ENCODE measurements at places on chromosomes 5 and 9.

DNA sequence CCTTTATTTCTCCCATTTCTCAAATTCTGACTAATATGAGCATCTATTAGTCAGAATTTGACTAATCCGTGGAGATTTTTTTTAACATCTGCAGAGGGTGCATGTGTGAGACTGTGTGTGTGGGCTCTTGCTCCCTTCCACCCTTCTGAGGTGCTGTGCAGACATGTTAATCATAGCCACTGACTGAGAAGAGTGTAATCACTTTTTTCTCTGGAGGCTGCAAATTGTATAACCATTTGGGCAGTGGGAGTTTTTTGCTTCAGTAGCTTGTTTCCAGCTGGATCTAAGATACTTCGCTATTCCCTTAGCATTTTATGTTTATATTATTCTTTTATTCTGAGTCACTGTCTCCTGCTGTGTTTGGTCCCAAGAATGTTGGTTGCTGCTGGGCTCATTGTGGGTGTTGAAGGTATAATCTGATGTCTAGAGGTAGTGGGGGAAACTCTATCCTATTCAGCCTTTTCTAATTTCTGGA is 66.2 kb downstream of the ARHGEF28 start:
- no peak for DNase-seq

- DNase-seq: no peak
Observed at GRCh38 chr5:6660688-6661087, 27.4 kb downstream of the SRD5A1 start.

- DNase-seq: no peak
Observed at GRCh38 chr5:173315495-173316338, 12.5 kb downstream of the STC2 start.

- no peak for DNase-seq
Observed at GRCh38 chr5:10838038-10838437, 77.0 kb upstream of the DAP start.

- no peak for DNase-seq
Observed at GRCh38 chr5:107247427-107247826, 423.3 kb downstream of the EFNA5 start.

DNA sequence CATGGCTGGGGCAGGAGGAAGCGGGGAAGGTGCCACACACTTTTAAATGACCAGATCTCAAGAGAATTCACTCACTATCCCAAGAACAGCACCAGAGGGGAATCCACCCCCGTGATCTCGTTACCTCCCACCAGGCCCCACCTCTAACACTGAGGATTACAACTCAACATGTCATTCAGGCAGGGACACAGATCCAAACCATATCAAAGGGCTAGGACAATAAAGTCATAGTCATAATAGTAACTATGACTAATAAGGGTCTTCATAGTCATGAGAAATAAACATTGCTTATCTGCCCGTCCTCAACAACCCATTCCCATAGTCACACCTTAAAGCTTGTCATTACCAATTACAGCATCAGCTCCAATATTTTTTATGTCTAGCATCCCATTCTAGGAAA is 65.3 kb upstream of the SMC2 start:
- no peak for DNase-seq

DNA sequence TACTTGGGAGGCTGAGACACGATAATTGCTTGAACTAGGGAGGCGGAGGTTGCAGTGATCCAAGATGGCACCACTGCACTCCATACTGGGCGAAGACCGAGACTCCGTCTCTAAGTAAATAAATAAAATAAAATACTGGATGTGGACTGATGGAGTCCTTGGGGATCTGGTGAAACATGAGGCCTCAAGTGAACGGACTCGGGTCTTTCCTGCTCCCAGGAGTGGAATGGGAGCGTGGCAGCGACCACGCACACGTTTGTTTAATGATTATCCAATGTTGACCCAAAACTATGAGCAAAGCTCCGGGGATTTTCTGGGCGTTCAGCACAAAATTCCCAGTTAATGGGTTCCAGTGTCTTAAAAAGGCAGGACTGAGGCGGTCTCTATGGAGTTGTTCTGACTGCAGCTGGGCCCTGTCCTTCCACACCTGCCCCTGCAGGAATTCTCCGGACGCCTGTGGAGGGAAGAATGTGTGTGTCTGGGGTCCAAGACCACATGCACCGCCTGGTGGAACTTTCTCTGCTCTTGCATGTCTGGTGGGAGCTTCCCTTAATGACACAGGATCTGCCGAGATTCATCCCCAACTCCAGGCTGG is 26.6 kb downstream of the NEK6 start:
- DNase-seq: no peak

GRCh38 chr5:62385131-62385530 is 18.6 kb downstream of the DIMT1 start:
- DNase-seq: no peak

GRCh38 chr5:66585291-66585690 is 10.9 kb upstream of the MAST4 start:
- DNase-seq: no peak

DNA sequence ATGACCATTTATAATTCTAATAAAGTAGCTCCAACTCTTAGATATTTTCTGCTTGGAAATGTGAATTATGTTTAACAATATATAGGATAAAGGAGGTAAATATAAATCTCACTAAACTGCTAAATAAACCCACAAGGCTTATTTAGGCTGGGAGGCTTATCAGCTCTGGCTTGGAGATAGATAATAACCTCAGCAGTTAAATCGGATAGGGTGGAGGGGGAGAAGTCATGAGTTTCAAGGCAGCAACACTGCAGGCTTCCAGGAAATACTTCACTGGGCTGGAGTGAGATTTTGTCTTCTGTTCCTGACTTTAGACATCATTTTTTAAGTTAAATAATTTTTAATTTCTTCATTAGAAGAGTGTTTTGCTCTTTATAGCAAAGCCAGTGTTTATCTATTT is 80.0 kb upstream of the ITGA2 start:
- DNase-seq: no peak

- DNase-seq: peak; percentile 12
Observed at GRCh38 chr9:126722922-126723806, 81.7 kb upstream of the ZBTB43 start.

DNA sequence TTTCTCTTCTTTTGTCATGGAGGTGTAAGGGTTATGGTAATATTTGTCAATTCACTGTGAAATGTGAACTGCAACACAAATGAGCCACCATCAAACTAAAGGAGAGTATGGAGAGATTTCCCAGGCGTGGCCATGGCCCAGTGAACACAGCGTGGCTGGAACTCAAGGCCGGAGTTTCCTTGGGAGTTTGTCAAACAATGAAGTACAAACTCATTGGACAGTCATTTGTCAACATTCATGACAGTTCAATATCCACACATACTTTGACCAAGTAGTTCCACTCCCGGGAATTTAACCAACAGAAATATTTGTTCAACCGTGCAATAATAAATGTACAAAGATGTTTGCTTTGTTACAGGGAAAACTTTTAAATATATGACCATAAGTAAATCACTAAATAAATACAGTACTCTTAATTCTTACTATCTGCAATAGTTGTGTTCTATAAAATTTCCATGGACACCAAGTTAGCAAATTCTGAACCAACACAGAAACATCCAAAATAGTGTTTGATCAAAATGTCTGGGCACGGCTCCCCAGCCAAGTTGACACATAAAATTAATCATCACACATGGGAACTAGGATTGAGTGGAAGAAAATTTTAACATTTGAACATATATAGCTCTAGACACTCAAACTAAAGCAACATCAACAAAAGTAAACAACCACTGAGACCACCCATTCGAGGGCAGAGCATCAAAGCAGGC is 87.1 kb downstream of the DIRAS2 start:
- DNase-seq: no peak

DNA sequence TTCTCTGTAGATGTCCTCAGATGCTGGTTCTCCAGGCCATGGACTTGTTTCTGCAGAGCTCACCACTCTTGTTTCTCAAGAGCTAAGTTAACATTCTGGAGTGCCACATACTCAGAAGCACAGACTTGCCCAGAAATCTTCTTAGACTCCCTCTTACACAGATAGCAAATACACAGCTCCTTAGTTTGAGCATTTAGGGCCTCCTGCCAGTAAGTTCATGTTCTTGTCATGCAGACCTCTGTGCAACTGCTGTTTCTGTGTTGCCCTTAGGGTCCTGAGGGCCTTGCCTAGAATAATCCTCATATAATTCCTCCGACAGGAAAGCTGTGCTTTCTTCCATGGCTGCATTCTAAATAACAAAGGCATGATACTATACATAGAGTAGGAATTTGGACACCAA is 1.3 kb upstream of the PTPDC1 start:
- DNase-seq: no peak

GRCh38 chr9:87211669-87212068 is 264.4 kb upstream of the GAS1 start:
- DNase-seq: peak; percentile 11

- DNase-seq: no peak
Observed at GRCh38 chr9:109945573-109945972, 165.6 kb downstream of the PALM2AKAP2 start.

DNA sequence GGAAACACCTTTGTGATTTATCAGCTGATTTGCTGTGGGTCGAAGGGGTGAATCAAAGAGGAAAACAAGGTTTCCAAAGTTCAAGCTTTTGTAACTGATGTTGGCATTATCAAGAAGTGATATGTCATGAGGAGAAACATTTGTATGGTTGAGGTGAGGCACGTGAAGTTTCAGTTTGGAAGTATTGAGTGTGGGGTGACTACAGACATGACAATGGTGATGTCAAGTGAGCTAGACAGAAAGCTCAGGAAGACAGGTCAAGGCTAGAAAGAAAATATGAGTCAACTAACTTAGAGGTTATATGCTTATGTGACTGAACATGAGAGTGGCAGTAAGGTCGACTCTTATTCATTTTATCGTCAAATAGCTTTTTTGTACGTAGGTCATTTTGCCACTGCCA is 99.1 kb downstream of the RAB3C start:
- no peak for DNase-seq

DNA sequence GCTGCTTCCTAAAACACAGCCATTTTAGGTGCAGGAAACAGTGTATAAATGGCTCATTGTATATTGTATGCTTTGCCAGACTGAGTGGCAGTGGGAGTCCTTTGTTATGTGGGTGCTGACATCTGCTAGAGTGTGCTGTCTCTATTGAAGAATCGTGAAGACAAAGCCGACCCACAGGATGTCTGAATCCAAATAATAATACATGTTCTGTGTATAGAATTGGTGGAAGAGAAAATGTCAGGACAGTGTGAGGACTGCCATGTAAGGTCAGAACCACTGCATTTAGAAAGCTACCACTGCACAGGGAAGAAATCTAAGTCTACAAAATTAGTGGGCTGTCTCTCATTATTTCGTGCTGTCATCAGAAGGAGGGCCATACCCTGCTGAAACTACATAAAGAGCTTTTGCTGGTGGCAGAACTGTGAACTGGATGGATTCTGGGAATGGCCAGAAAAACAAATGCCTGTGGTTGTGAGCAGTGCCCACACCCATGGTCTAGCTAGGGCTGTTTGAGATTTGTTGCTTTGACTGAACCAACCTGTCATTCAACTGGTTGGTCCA is 2.5 kb downstream of the IL7R start:
- no peak for DNase-seq

GRCh38 chr5:10511741-10512640 is 51.9 kb upstream of the ANKRD33B start:
- DNase-seq: no peak

DNA sequence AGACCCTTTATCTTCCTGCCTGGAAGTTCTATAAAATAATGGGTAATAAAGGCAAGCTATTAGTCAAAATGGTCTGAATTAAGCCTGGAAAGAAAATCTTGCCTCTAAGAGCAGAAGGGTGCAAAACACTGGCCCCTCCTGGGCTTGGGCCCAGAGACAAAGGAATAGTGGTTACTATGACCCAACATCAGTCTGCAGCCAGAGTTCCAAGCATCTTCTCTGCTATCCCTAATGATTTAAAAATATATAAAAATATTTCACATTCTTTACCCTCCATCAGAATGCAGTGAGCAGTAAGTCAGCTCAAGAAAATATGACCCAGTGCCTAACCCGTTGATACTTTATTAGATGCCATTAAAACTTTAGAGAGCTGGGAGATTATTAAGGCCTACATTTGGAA is 14.7 kb downstream of the TNFAIP8 start:
- no peak for DNase-seq

GRCh38 chr5:60887096-60887495 is 43.0 kb upstream of the ELOVL7 start:
- no peak for DNase-seq

GRCh38 chr5:10498350-10498749 is 56.7 kb downstream of the ROPN1L start:
- DNase-seq: no peak

- no peak for DNase-seq
Observed at GRCh38 chr9:94188246-94188645, 70.9 kb upstream of the ZNF169 start.

- peak; percentile 60 for DNase-seq
Observed at GRCh38 chr9:136372561-136373299, 739 bp downstream of the CARD9 start.

- DNase-seq: no peak
Observed at GRCh38 chr5:13382232-13382631, 562.3 kb downstream of the DNAH5 start.

GRCh38 chr9:79408200-79408599 is 163.6 kb upstream of the TLE4 start:
- no peak for DNase-seq

DNA sequence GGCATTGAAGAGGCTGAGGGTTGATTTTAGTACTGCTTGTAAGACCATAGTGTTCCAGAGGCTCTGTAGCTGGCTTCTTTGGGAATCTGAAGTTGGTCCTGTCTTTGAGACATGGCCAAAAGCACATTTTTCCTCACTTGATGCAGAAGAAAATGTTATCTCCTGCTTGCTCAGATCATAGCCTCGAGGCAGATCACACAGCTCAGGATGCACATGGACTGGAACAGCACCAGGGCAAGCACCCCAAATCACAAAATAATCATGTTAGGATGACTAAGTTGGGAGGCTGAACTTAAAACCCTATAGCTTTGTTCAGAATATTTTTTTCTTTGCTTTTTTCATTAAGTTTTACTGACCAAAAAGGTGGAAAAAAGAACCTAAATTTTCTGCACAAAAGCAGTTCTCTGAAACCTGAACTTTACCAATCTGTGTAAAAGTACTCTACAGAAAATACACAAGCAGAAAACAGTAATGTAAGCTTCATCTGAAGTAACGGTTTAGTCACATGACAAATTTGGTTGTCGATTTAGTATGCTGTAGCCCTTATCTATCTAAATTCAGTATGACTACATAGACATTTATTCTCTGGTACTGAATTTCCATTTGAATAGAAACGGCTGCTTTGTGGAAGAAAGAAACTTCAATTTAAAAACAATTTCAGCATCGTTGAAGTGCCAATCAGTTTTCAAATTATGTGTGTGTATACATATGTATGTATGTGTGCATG is 3.4 kb downstream of the KLHL9 start:
- no peak for DNase-seq

DNA sequence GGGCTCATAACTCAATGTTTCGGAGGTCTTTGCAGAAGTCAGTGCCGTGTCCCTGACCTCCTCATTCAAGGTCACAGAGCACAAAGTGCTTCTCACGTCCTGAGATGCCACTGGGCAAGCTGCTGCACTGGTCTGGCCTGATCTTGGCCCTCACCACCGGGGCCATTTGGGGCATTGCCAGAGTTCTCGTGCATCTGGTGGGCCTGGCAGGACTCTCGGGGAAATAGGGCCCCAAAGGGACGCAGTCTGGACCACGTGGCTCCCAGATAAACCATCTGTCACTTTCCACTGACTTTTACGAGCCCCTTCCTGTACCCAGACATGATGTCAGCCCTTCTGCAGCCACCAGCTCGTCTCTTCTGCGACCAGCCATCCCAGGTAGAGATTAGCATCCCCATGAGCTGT is 54.8 kb downstream of the HRH2 start:
- DNase-seq: no peak
